ENCODE measurements at places on chromosomes 11 and 22. TPM values are rescaled to one million over a fixed set of nuclear protein-coding genes. Genes with fewer than 3 reads are reported as not detected.

Gene OR52E1
- not detected for polyA plus RNA-seq

Gene MYOD1
- polyA plus RNA-seq, result not detected

Gene UBQLN3
- polyA plus RNA-seq, result not detected

Gene IFITM10
- 0.24 TPM for polyA plus RNA-seq

Gene NAA40
- 28.5 TPM for polyA plus RNA-seq

Gene CSF2RB
- 3.7 TPM for polyA plus RNA-seq

Gene KRTAP5-10
- 0.27 TPM for polyA plus RNA-seq

Gene DEUP1
- 3.6 TPM for polyA plus RNA-seq

Gene ELMOD1
- 7.7 TPM for polyA plus RNA-seq

Gene TEX54
- polyA plus RNA-seq, result 0.36 TPM

Gene NOX4
- polyA plus RNA-seq, result 3.6 TPM

Gene RHBDD3
- polyA plus RNA-seq, result 27.6 TPM

Gene LRP4
- 25.2 TPM for polyA plus RNA-seq

Gene CPSF7
- polyA plus RNA-seq, result 116 TPM

Gene OR8D4
- 0.06 TPM for polyA plus RNA-seq

Gene MTCH2
- 64.7 TPM for polyA plus RNA-seq

Gene CDC42EP2
- polyA plus RNA-seq, result 8.7 TPM

Gene MMP13
- polyA plus RNA-seq, result not detected

Gene PRODH
- polyA plus RNA-seq, result 45.9 TPM

Gene ANO5
- 1.9 TPM for polyA plus RNA-seq

Gene OR2AG2
- polyA plus RNA-seq, result not detected

Gene CD248
- polyA plus RNA-seq, result 105 TPM

Gene PGA5
- not detected for polyA plus RNA-seq

Gene BTBD18
- polyA plus RNA-seq, result 0.27 TPM

Gene SYT12
- 0.50 TPM for polyA plus RNA-seq

Gene PAAF1
- 33.0 TPM for polyA plus RNA-seq

Gene BTG4
- polyA plus RNA-seq, result not detected

Gene SLC22A25
- 0.14 TPM for polyA plus RNA-seq

Gene ASCL2
- 0.50 TPM for polyA plus RNA-seq

Gene DEFB131B
- 2.7 TPM for polyA plus RNA-seq

Gene HBD
- polyA plus RNA-seq, result 0.44 TPM

Gene SLC22A6
- 0.08 TPM for polyA plus RNA-seq

Gene FOLH1
- polyA plus RNA-seq, result 13.9 TPM

Gene SOX10
- 0.92 TPM for polyA plus RNA-seq

Gene OR8G5
- not detected for polyA plus RNA-seq

Gene SERPINH1
- 538 TPM for polyA plus RNA-seq

Gene OR52L1
- polyA plus RNA-seq, result not detected

Gene METTL15
- polyA plus RNA-seq, result 20.1 TPM

Gene SLC22A9
- polyA plus RNA-seq, result 0.14 TPM

Gene PDGFD
- 4.4 TPM for polyA plus RNA-seq

Gene CLMP
- 19.5 TPM for polyA plus RNA-seq

Gene CREB3L1
- 26.7 TPM for polyA plus RNA-seq

Gene OSBPL5
- polyA plus RNA-seq, result 26.0 TPM
